T-helper 1 cell (primary cell): ENCODE measurements at places on chromosomes 5 and 9.

DNA sequence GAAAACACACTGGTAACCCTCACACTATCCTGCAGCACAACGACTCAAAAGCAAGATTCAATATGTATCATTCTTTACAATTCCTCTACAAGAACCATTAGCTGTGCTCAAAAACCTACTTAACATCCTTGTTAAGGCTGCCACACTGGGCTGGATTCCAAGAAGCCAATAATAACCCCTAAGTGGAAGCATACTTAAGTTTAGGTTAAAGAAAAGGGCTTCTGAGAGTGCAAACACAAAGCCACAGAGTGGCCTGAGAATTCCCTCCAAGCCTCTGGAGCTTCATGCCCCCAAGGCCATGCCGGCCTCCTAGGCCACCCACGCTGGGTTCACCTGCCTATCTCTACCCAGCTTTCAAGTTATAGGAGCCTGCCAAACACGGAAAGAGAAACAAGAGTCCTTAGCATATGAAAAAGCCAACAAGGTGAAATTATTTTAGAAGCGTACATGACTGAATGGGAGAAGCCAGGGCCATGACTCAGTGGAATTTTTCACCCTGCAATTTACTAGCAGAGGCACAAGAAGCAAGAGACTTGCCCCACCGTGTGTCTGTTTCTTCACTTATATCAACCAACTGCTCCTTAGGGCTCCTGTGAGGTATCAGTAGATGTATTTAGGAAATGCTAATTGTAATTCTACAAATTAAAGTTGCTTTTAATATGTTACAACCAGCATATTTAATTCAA lies 293.0 kb downstream of the SPOCK1 start:
- DNase-seq, result no peak

DNA sequence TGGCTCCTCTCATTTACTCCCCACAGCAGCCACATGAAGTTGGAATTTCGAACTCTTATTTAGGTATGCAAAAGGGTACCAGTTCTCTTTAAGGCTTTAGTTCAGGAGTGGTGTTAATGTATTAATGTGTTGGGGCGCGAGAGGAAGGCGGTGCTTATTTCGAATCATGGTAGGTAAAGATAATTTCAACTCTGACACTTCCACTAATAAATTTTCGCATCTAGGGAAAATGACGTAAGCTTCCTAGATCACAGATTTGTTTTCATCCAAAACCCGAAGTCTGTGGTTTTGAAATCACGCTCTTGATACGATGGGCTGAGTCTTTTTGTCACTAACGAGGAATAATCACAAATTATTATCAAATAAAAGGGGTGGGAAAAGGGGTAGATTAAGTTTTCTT lies 681 bp downstream of the PPWD1 start:
- no peak for DNase-seq

DNA sequence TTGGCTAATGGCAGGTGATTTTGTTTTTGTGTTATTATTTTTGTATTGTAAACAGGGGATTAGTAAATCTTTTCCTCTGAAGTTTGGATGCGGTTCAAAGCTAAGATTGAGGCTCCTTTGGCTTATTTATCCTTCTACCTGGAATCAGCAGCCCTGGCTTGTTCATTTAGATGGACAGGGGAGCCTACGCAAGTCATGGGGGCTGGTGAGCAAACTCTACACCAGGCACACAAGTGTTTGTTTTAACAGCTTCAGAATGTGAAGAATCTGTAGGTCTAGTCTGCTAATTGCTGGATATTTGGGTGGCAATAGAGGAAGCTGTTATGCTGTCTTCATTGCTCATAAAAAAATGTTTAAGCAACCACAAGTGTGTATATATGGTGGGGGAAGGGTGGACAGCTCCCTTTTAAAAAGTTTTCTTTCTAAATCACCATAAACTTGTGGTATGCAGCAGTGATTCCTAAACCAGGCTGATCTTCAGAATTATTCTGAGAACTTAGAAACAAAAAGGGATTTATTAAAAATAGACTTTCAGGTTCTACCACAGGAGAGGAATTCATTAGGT lies 20.7 kb downstream of the ZNF462 start:
- DNase-seq, result no peak

- peak; percentile 58 for DNase-seq
These were observed 7.5 kb downstream of the NHP2 start for GRCh38 chr5:178145965-178146820.

DNA sequence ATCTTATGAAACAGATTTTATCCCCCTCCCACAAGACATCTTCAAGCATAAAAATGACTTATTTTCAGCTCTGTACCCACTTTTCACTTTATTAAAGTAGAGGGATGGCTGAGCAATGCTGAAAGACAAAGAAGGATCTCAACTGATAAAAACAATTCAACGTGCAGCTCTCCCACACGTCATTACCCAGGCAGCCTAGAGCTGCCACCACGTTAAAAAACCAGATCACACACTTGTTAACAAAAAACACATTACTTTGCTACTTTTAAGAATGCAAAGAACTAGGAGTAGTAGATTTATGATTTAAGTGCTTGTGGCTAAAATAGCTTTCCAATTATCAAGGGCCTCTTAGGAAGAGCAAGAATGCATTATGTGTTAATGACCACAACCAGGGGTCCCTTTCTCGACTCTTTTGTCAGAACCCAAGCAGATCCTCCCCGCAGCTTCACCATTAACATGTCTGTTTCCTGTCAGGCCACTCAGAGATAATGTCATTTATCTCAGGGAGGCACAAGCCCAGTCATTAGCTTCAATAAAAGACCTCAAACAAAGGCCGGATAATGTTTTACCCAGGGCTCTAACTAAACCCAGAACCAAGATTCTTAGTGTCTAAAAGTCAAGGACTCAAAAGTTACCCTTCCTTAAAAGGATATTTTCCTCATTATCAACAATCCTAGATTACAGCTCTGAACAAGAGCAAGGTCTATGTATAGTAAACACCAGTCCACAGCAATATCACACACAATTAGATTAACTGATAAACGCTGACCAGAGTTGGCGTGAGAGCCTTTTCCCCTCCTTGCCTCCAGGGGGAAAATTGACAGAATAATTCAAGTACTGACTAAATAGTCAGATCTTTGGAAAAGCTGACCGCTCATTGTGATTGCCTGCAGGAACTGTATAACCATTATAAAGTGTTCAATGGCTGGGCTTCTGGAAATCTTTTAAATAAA lies 7.5 kb downstream of the ZNF608 start:
- DNase-seq, result no peak

DNA sequence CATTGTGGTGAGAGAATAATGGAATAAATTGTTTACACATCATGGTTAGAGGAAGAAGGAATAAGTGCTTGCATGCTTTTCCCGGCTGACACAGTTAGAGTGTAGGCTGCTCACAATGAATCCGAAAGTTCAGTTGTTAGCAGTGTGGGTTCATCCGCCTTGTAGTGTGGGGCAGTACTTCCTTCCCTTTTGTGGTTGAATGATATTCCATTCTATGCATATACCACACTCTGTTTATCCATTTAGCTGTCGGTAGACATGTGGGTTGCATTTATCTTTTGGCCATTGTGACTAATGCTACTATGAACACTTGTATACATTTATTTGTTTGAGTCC lies 84.0 kb downstream of the COL5A1 start:
- DNase-seq, result no peak

DNA sequence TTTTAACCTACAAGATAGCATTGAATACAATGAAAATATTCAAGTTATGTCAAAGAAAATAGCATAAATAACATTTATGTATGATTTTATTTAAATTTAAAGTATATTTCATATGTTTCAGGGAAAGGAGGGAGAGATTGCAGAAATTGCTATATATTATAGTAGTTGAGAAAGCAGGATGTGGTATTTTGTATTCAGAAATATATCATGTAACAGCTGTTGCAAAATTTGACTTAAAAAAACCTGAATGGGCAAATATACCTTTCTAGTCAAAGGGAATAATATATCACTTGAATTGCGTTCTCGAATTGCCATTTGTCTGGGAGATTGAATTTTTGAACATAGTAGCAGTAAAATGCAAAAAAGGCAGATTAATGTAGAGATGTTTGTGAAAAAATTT lies 80.6 kb downstream of the PAM start:
- DNase-seq, result no peak

GRCh38 chr5:154977409-154977808 lies 36.1 kb upstream of the KIF4B start:
- no peak for DNase-seq

GRCh38 chr5:124641154-124641792 lies 105.2 kb downstream of the ZNF608 start:
- DNase-seq, result no peak

DNA sequence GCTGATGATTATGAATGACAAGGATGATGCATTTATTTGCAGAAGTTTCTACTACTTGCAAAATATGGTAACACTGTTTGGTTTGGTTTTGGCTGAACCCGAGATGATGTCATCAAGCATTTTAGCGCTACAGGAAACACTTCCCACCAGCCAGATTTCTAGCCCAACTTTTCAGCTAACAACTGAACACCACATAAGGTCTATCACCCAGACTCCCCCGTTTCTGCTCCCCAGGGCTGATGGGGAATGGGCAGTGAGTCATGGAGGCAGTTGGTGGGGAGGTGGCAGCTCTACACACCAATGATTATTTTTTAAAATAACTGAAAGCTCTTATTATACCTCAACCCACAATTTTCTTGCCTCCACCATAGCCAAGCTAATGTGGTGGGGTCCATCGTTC lies 302.9 kb downstream of the CEMIP2 start:
- no peak for DNase-seq

- DNase-seq, result no peak
These were observed 8.2 kb downstream of the IL17B start for GRCh38 chr5:149370878-149371277.

DNA sequence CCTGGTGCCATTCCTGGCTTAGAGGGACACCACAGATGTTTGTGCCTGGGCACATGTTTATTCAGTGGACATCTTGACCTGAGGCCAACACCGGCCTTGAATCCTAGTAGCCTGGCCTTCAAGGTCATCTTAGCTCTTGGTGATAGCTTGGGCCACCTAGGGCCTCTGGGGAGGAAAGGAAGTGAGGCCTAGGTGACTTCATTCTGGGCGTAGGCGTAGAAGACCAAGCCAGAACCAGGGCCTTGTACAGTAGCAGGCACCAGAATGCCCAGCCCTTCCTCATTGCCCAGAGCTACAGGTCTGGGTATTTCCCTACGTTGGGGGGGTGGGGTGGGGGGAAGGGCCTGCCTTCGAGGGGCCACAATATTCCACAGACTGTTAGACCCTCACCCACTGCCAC lies 33.8 kb downstream of the WNK2 start:
- no peak for DNase-seq

DNA sequence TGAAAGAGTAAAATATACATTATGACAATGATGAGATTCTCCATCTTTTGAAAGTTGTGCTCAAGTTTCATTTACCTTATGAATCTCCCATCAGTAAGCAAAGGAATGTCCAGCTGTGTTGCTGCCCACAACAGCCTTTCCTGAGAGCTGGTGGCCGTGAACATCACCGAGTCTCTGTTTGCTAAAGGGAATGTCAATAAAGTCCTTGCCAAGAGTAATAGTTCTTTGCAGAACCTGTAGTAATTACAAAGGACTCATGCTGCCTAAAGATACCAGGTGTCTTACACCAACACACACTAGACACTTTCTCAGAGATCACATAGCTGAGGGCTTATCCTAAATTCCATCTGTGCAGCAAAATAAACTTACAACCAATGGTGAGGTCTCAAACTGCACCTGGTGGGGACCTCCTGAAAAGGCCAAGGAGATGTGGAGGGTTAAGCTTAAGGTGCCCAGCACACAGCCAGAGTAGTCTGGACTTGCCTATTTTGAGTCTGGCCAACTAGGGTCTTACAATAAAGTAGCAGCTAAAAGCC lies 111.1 kb upstream of the DAPK1 start:
- DNase-seq, result no peak

- DNase-seq, result no peak
These were observed 1.7 kb downstream of the LAMC3 start for GRCh38 chr9:131010482-131011273.

DNA sequence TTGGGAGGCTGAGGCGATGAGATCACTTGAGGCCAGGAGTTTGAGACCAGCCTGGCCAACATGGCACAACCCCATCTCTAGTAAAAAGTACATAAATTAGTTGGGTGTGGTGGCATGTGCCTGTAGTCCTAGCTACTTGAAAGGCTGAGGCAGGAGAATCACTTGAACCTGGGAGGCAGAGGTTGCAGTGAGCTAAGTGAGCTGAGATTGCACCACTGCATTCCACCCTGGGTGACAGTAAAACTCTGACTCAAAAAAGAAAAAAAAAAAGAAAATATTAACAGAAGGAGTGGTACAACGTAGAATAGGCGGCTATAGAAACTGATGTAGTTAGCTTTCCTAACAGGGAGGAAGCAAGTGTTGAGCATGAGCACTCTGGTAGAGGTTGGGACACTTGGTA lies 59.9 kb downstream of the PBX3 start:
- DNase-seq, result no peak

DNA sequence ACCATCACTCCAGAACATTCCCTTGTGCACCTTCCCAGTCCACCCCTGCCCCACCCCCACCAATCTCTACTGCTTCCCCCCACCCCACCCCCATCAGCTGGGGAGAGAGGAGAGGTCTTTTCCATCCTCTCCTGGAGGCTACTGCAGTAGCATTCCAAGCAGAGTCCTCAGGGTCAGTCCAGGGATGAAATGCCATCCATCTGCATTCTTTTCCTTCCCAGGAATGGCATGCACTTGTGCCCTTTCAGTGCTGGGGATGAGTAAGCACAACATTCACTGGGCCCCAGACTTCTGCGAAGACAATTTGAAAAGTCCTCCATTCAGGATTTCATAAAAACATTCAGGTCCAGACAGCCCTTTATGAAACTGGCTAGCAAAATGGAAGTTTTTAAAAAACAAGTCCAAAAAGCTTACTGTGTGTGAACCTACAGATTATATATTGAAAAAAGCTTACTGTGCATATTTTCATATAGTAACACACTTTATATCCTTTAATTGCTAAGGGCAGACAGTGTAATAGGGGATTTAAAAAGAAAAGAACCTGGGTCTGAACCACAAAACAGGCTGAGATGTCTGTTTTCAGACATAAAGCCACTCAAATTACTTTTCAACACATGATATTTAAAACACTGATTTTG lies 50.0 kb upstream of the GOLPH3 start:
- DNase-seq, result no peak

DNA sequence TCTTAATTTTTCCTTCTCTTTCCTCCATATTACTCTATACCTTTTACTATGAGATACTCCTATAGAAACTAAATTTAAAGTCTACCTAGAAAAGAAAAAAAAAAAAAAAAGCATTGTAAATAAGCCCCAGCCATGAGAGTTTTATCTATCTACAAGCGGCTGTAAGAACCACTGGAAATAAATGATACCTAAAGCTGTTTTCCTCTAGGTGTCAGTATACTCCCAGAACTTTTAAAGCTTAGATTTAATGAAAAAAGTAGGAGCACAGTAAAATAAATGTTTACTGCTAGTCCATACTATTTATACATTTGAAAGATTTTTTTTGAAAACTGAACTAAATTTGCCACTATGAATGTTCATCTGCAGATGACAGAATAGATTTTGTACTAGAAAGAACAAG lies 26.2 kb downstream of the TYRP1 start:
- no peak for DNase-seq

DNA sequence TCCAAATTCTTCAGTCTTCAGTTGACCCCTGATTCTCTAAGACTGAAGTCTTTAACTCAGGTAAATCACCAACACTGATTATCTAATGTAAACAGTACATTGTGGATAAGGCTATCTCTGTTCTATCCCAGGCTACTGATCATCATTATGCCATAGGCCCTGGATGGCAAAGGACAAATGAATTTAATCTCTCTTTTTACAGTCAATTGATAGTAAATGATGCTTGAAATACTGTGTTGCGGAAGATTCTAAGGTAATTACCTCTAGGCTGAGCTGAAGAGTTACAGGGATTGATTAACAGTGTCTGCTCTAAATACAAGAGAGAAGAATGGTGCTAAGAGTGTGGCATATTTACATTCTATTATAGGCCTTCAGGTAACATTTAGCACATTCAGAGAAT lies 264.7 kb downstream of the ACTL7B start:
- no peak for DNase-seq
